Peyer's patch (tissue), 4 donors: ENCODE measurements at places on chromosomes 12 and 14. TPM values are rescaled to one million over a fixed set of nuclear protein-coding genes. Genes with fewer than 3 reads are reported as not detected.

Gene LRRC10
- total RNA-seq: not detected

Gene GZMB
- 1.1 TPM for total RNA-seq

Gene CIDEB
- total RNA-seq: 22.3 TPM

Gene KRT78
- total RNA-seq: not detected

Gene LRRC43
- not detected for total RNA-seq

Gene DTX1
- total RNA-seq: 3.2 TPM

Gene EPYC
- total RNA-seq: not detected

Gene KRT6B
- not detected for total RNA-seq

Gene PPP1R1A
- 4.1 TPM for total RNA-seq

Gene SOAT2
- total RNA-seq: 55.0 TPM

Gene JPH4
- not detected for total RNA-seq

Gene ARHGAP9
- total RNA-seq: 16.5 TPM

Gene TPH2
- total RNA-seq: not detected

Gene ABCD2
- total RNA-seq: 1.7 TPM

Gene GRIP1
- 1.7 TPM for total RNA-seq

Gene FOXA1
- 7.4 TPM for total RNA-seq

Gene TEDC1
- total RNA-seq: 20.6 TPM

Gene PDZRN4
- total RNA-seq: 1.1 TPM

Gene SLC4A8
- 9.9 TPM for total RNA-seq

Gene TCL1B
- not detected for total RNA-seq

Gene FBLN5
- total RNA-seq: 47.4 TPM

Gene KSR2
- total RNA-seq: 0.53 TPM

Gene KRT73
- total RNA-seq: 1.2 TPM

Gene RASSF9
- 1.0 TPM for total RNA-seq

Gene RNASE12
- not detected for total RNA-seq

Gene MRPL42
- total RNA-seq: 41.4 TPM

Gene OTUB2
- total RNA-seq: 4.9 TPM

Gene KRT8
- total RNA-seq: 2,048 TPM

Gene ACTR6
- 21.5 TPM for total RNA-seq

Gene SLC24A4
- total RNA-seq: 1.7 TPM

Gene AICDA
- 5.4 TPM for total RNA-seq

Gene FOXN4
- not detected for total RNA-seq

Gene TDRD9
- total RNA-seq: not detected

Gene INHBC
- not detected for total RNA-seq

Gene KIF26A
- 0.53 TPM for total RNA-seq

Gene NAB2
- total RNA-seq: 7.4 TPM

Gene TMEM121
- total RNA-seq: 2.5 TPM

Gene SLCO1B1
- not detected for total RNA-seq

Gene TMEM30B
- 128 TPM for total RNA-seq

Gene ASPG
- total RNA-seq: 1.2 TPM

Gene KRT6C
- total RNA-seq: not detected

Gene GPRC5A
- 83.2 TPM for total RNA-seq

Gene BCAT1
- total RNA-seq: 3.9 TPM

Gene B4GALNT3
- 14.5 TPM for total RNA-seq

Gene CCDC175
- not detected for total RNA-seq

Gene MYRFL
- 55.7 TPM for total RNA-seq

Gene CFAP73
- not detected for total RNA-seq
